ENCODE measurements at places on chromosomes 7 and 10. TPM values are rescaled to one million over a fixed set of nuclear protein-coding genes. Genes with fewer than 3 reads are reported as not detected.

AMZ1 gene
- 0.16 TPM for total RNA-seq

MSS51 gene
- 2.4 TPM for total RNA-seq

CYP26C1 gene
- total RNA-seq, result 0.35 TPM

- no peak overlapping the region for H3K4me3 ChIP-seq
- H3K4me1 ChIP-seq, result peaks cover 3% of the 10 kb centered on the region
- no peak for DNase-seq
- no peaks in the 10 kb centered on the region for H3K27me3 ChIP-seq
Observed at GRCh38 chr10:112735041-112735695, 214.9 kb upstream of the TCF7L2 start.

- H3K27me3 ChIP-seq, result no peaks in the 10 kb centered on the region
- H3K27ac ChIP-seq, result no peak overlapping the region
- H3K4me1 ChIP-seq, result peaks cover 3% of the 10 kb centered on the region
- no peaks in the 10 kb centered on the region for H3K36me3 ChIP-seq
- no peak for DNase-seq
Observed at GRCh38 chr7:116776610-116777289, 85.6 kb upstream of the CAPZA2 start.

- DNase-seq, result no peak
- H3K36me3 ChIP-seq, result no peaks in the 10 kb centered on the region
- no peak overlapping the region for H3K27ac ChIP-seq
- H3K4me3 ChIP-seq, result peak overlapping the region; percentile 63
Observed at GRCh38 chr10:80536361-80536835, 1.3 kb upstream of the SH2D4B start.

DNA sequence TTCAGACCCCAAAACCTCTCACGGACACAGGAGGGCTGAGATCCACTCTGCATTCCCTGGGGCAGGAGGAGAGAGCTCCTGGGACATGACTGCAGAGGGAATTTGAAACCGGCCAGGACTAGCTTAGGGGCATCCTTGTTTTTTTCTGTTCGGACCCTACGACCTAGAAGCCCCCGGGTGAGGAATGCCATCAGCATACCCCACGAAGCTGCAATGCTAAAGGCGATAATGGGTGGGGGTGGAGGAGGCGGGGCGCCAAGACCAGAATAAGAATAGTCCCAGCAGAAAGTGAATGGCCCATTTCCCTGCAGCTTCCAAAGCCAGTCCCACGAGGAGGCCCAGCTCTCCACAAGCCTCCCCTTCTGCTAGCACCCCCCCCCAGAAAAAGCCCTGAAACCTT is 4.0 kb downstream of the PDGFA start:
- H3K4me1 ChIP-seq, result no peaks in the 10 kb centered on the region
- H3K27ac ChIP-seq, result no peak overlapping the region
- no peaks in the 10 kb centered on the region for H3K36me3 ChIP-seq
- DNase-seq, result no peak

GRCh38 chr7:120979765-120980499 is 8.6 kb upstream of the CPED1 start:
- H3K36me3 ChIP-seq, result peaks cover 2% of the 10 kb centered on the region
- H3K4me3 ChIP-seq, result no peak overlapping the region
- no peaks in the 10 kb centered on the region for H3K4me1 ChIP-seq
- no peaks in the 10 kb centered on the region for H3K27me3 ChIP-seq
- no peak for DNase-seq

GRCh38 chr10:83677795-83678194 is 461.5 kb upstream of the GHITM start:
- no peaks in the 10 kb centered on the region for H3K4me1 ChIP-seq
- H3K27me3 ChIP-seq, result no peaks in the 10 kb centered on the region
- H3K27ac ChIP-seq, result no peak overlapping the region
- peak; percentile 19 for DNase-seq

GRCh38 chr7:55770778-55771177 is 91.8 kb downstream of the SEPTIN14 start:
- no peak overlapping the region for H3K27ac ChIP-seq
- H3K4me1 ChIP-seq, result no peaks in the 10 kb centered on the region
- H3K36me3 ChIP-seq, result no peaks in the 10 kb centered on the region
- no peaks in the 10 kb centered on the region for H3K27me3 ChIP-seq
- no peak overlapping the region for H3K4me3 ChIP-seq

DNA sequence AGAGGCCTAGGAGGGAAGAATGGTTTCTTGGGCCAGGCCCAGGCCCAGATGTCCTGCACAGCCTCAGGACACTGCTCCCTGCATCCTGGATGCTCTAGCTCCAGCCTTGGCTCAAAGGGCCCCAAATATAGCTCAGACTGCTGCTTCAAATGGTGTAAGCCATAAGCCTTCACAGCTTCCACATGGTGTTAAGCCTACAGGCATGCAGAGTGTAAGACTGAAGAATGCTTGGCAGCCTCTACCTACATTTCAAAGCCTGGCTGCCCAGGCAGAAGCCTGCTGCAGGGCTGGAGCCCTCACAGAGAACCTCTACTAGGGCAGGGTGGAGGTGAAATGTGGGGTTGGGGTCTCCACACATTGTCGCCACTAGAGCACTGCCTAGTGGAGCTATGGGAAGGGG is 118.1 kb downstream of the TPK1 start:
- no peak overlapping the region for H3K27ac ChIP-seq
- H3K4me3 ChIP-seq, result no peak overlapping the region
- no peak for DNase-seq
- no peaks in the 10 kb centered on the region for H3K36me3 ChIP-seq
- no peaks in the 10 kb centered on the region for H3K4me1 ChIP-seq

DNA sequence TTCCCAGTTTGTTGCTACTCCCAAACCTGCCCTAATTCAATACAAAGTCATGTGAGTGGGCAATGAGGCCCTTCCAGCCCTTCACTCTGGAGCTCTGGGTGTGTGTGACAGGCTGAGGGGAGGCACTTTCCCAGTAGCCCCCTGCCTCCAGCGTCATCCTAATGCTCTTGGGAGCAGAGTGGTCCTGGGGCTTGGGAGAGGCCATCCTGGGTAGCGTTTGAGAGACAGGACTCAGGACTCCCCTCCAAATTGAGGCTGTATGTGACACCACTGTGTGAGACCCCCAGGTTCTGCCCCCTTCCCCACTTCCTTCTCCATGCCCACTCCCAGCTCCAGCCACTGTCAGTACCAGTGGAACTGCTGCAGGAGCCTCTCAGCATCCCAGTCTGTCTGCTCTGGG is 6.5 kb upstream of the CRYGN start:
- no peak for DNase-seq
- H3K36me3 ChIP-seq, result no peaks in the 10 kb centered on the region
- no peak overlapping the region for H3K27ac ChIP-seq
- peaks cover 3% of the 10 kb centered on the region for H3K4me1 ChIP-seq
- no peaks in the 10 kb centered on the region for H3K27me3 ChIP-seq
- no peak overlapping the region for H3K4me3 ChIP-seq

- H3K4me1 ChIP-seq, result peaks cover 6% of the 10 kb centered on the region
- peak; percentile 46 for DNase-seq
Observed at GRCh38 chr7:129222064-129222463, 2.8 kb upstream of the AHCYL2 start.

Data from kidney (tissue), 22 donors.